Stimulated activated CD4-positive, alpha-beta T cell treated with anti-CD3 and anti-CD28 coated beads, Interleukin-1b, Interleukin-23, amount 100 ng/mL, for 48 hours (primary cell): ENCODE measurements at places on chromosomes 5 and 9.

DNA sequence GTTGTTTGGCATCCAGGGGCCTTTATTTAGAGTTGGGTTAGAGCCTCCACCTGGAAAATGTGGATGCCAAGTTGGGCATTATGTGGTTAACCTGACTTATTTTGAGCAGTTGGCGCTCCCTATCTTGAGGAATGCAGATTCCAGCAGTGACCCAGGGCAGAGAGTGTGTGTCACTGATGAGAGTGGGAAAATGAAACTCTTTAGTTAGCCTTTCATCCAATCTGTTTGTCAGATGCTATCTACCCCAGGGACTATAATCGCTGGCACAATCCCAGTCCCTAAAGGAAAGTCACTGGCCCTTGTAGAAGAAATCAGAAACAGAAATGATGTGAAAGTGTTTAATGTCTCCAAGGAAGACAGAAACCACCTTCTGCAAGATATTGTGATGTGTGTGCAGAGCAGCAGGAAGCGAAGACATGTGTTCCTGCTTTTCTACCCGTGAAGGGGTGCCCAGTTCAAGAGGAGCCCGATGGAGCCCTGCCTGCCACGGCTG lies 10.2 kb upstream of the STING1 start:
- DNase-seq: no peak

GRCh38 chr9:6197330-6197729 lies 18.3 kb upstream of the IL33 start:
- no peak for DNase-seq

DNA sequence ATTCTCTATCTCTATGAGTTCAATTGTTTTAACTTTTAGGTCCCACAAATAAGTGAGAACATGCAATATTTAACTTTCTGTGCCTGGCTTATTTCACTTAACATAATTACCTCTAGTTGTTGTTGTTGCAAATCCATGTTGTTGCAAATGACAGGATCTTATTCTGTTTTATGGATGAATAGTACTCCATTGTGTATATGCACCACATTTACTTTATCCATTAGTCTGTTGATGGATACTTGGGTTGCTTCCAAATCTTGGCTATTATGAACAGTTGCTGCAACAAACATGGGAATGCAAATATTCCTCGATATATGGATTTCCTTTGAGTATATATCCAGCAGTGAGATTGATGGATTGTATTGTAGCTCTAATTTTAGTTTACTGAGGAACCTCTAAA lies 36.3 kb downstream of the MEGF9 start:
- no peak for DNase-seq

DNA sequence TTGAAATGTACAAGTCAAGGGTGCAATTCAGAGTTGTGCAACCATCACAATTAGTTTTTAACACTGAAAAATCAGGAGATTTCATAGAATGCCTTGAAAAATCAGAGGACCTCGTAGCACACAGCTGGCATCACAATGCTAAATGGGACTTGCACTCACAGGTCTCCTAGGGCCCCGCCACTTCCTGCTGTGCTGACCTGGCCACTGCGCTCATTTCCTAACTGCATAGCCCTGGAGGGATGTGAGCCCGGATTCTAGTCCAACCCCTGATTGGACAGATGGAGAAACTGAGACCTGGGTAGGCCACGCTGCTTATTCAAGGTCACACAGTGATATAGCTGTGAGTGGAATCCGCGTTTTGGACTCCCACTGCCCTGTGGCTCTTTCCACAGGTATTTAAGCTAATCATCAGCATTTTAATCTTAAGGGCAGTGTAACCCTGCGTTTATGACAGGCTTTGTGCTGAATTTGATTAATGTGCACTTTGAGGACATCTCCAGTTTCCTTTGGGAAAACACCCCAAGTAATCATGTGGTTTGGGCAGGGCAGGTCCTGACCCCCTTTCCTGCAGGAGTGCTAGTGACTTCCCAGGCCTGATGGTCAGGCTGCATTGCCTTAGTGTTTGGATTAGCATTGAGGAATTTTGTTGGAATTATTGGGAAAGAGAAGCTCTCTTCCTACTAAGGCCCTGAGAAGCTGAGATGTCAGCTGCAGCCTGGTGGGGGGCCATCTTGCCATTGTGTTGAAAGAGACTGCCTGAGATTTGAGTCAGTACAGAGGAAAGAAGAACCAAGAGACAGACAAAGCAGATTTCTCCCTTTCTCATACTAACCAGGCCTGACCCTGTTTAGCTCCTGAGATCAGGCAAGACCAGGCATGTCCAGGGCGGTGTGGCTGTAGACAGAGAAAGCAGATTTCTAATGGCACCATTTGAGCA lies 36.2 kb downstream of the STC2 start:
- no peak for DNase-seq

- no peak for DNase-seq
Observed at GRCh38 chr5:98794414-98795080, 21.1 kb downstream of the RGMB start.

DNA sequence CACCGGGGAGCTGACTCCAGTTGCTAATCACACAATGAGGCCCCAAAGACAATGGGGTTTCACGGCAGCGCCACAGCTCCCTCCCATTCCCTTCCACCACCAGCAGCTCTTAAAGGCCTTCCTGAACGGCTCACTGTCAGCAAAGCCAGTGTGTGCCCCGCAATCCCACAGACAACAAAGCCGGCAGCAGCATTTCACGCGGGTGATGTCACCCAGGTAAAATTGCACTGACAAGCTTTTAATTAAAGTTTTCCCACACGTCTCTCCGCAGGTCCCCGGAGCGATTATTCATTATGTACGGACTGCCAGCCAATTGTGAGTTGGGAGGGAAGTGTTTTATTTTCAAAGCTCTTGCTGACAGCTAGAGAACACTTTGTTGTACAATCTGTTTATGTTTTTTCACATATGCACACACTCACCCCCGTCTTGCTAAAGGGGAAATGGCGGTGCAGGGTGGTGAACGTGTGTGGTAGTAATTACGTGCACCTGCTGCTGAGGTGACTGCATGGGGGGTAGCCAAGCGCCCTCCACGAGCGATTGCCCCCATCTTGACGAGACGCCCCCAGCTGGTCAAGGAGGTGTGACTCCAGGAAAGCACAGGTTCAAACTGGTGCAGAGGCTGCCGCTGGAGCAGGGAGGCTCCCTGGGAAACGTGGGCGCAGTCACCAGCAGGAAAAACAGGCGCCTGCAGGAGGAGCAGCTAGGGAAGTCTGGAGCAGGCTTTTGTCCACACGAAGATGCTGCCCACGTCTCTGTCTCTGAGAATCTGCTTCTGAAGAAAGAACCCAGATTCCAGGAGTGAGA lies 65.0 kb downstream of the IRX2 start:
- no peak for DNase-seq

DNA sequence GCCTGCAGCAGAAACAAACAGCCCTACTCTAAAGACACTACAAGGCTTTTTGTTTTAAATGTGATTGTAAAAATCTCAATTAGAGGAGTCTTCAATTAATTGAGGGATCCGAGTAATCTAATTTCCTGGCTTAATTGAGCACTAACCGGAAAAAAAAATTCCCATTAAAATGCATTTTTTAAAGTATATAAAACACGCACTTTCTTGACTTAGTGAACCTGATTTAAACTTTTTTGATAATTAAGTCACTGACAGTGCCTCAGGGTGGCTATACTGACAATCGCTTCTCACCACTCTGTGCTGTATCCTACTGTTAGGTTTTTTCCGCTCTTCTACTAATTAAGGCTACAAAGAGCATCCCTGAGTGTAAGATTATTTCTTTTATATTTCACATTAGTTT lies 44.4 kb downstream of the DIRAS2 start:
- no peak for DNase-seq

DNA sequence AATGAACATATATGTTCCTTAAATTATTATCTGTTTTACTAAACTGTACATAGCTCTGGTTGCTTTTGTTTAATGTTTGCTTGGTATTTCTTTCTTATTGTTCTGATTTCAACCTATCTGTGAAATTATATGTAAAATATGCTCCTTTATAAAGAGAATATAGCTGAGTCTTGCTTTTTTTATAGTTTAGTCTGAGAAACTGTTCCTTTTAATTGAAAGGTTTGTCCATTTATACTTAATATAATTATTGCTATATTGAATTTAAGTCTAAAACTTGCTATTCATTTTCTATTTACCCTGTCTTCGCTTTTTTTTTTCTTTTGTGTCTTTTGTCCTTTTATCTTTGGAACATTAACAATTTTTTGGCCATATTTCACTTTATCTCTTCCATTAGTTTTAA lies 712.0 kb downstream of the MAT2B start:
- DNase-seq: no peak

DNA sequence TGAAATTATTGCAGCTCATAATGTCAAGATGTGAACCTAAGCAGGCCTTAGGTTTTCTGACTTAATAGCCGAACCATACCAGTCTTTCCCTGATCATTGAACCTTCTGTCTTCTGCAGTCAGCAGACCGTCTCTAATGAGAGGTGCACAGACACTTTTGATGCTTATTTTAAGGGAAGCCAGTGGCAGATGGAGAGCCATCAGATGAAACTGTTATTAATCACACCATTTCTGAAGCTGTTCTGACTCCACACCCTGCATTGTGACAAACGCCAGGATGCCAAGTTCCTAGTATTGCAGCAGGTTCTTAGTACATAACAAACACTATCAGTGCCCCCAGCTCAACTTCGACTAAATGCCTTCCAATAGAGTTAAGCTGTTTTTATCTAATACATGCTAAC lies 43.0 kb downstream of the PIK3R1 start:
- no peak for DNase-seq

DNA sequence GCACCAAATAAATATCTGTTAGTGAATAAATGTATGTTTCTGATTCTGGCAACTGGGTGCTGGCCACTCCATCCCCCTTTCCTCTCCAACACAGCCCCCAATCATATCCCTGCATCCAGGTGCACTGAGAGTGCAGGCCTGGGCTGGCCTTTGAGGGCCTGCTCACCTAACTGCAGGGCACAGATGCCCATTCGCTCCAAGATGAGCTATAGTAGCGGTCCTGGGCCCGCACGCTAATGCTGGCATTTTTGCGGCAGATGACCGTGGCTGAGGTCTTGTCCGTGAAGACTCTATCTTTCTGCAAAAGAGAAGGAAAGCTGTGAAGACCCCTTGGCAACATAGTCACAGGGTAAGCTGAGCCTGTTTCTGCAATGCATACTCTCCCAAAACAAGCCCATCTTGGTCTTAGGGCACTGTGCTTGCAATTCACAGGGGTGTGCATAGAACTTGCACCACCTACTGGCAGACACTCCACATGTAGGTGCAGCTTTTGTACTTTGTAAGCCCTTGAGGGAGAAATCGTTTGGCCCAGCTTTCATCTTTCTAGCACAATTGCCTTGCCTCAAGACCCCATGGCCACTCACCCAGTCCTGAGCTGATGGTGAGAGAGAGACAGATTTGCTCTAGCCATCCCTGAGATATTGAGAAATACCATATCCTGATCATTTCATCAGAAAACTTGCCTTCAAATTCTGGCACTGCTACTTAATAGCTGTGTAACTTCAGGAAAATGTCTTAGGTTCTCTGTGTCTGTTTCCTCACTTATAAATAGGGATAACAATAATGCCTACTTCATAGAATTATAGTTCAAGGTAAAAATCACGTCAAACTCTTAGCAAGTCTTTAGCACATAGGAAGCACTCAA lies 13.5 kb downstream of the IL12B start:
- DNase-seq: peak; percentile 41

GRCh38 chr5:156687514-156687913 lies 162.6 kb upstream of the PPP1R2B start:
- no peak for DNase-seq

DNA sequence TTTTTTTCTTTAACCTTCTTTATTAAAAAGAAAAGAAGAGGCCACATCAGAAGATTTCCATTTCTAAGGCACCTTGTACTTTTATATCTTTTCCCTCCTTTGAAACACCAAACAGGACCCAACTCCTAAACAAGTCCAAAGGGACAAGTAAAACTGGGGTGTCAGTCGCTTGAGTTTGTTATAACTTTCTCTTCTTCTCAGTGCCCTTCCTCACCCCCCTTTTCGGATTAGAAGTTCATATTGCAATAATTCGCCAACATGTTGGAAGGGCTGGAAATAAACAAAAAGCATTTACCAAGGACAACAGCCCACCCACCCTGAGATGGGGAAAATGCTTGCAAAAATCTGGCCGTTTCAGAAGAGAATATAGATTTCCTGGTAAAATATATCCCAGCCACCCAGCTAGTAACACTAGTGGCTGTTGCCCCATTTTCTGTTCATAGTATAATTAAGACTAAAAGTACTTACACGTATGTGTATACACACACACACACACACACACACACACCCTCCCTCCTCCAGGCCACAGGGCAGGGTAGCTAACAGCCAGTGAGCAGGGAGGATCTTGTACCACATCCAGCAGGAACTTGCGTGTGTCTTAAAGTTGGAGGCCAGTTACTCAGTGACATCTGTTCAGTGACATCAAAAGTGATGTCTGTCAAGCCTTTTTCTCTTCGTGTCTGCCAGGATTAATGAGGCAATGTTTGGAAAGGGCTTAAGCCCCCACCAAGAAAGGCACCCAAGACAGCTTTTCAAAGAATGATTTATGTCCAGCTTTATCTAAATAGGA lies 149.1 kb upstream of the KLF4 start:
- DNase-seq: no peak

DNA sequence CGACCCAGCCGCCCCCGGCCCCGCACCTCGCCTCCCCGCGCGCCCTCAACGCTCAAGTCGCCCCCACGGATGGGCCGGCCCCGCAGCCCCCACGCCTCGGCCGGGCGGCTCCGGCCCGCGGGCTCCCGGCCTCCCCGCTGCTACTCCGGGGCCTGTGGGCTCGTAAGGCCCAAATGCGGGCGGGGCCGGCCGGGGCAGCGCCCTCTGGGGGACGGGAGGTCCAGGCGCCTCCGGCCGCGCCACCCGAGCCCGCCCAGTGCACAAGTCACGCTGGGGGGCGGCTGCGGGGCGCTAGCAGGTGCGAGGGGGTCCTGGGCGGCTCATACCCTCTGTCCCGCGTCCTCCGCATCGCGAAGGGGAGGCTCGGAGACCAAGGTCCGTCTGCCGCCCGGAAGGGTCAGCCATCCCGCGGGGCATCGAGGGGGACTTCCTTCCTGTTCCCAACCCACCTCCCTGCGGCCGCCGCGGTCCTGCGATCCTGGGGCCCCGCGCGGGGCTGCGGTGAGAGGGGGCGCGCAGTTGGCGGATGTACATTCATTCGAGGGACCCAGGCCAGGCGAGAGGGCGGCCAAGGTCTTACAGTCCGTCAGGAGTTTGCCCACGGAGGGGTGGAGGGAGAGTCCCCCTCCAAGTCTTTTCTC lies at the start of gene CIZ1:
Gene CIZ1, minus strand, starts transcription at position 167 of the 641 bp plus-strand sequence. CDS start 715 bp downstream, outside the sequence.
- DNase-seq: peak; percentile 66

GRCh38 chr9:121753802-121754654 lies 102.6 kb downstream of the DAB2IP start:
- DNase-seq: no peak
